ENCODE measurements at places on chromosomes 5 and 9. TPM values are rescaled to one million over a fixed set of nuclear protein-coding genes. Genes with fewer than 3 reads are reported as not detected.

ESM1 gene
- total RNA-seq = not detected

ENTR1 gene
- total RNA-seq = 39.5 TPM

GRIN3A gene
- total RNA-seq = 0.08 TPM

PDE6A gene
- total RNA-seq = not detected

LAMC3 gene
- total RNA-seq = 7.1 TPM

HMMR gene
- 0.33 TPM for total RNA-seq

NEUROG1 gene
- not detected for total RNA-seq

PCDHGC4 gene
- 0.65 TPM for total RNA-seq

IRX2 gene
- not detected for total RNA-seq

Measured in left lobe of liver (tissue), 2 donors.